ENCODE measurements at places on chromosomes 2 and 18. TPM values are rescaled to one million over a fixed set of nuclear protein-coding genes. Genes with fewer than 3 reads are reported as not detected.

- H3K36me3 ChIP-seq: no peaks in the 10 kb centered on the region
- peak; percentile 46 for DNase-seq
- H3K27ac ChIP-seq: peak overlapping the region; percentile 93
- H3K4me3 ChIP-seq: peak overlapping the region; percentile 85
- H3K27me3 ChIP-seq: no peaks in the 10 kb centered on the region
- H3K4me1 ChIP-seq: peaks cover 73% of the 10 kb centered on the region
Measured at GRCh38 chr2:239288951-239289511, 111.8 kb downstream of the HDAC4 start.

GRCh38 chr2:55885127-55885943, 38.2 kb downstream of the EFEMP1 start:
- no peak overlapping the region for H3K27ac ChIP-seq
- no peaks in the 10 kb centered on the region for H3K36me3 ChIP-seq
- DNase-seq: no peak
- H3K27me3 ChIP-seq: no peaks in the 10 kb centered on the region
- no peaks in the 10 kb centered on the region for H3K4me1 ChIP-seq

- H3K4me3 ChIP-seq: no peak overlapping the region
- peaks cover 35% of the 10 kb centered on the region for H3K4me1 ChIP-seq
- no peak for DNase-seq
- no peak overlapping the region for H3K27ac ChIP-seq
Measured at GRCh38 chr18:773980-774624, 37.9 kb downstream of the YES1 start.

Gene POMC
- 7.6 TPM for total RNA-seq

GRCh38 chr2:123808243-123808642, 216.8 kb upstream of the CNTNAP5 start:
- H3K4me1 ChIP-seq: no peaks in the 10 kb centered on the region
- no peaks in the 10 kb centered on the region for H3K36me3 ChIP-seq
- no peaks in the 10 kb centered on the region for H3K27me3 ChIP-seq
- no peak overlapping the region for H3K27ac ChIP-seq

DNA sequence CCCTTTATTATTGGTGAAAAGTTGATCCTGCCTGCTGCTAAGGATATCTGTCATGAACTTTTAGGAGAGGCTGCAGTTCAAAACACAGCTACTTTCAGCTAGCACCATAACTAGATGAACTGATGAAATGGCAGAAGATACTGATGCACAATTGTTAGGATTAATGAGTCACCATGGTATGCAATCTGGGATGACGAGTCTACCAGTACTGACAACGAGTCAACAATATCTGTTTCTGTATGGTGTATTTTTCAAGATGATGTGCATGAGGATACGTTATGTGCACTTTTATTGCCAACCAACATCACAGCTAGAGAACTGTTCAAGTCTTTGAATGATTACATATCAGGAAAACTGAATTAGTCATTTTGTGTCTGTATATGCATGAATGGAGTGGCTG, 68.7 kb downstream of the NETO1 start:
- H3K27ac ChIP-seq: no peak overlapping the region
- no peaks in the 10 kb centered on the region for H3K27me3 ChIP-seq
- H3K4me1 ChIP-seq: no peaks in the 10 kb centered on the region
- no peak overlapping the region for H3K4me3 ChIP-seq
- DNase-seq: no peak
- H3K36me3 ChIP-seq: no peaks in the 10 kb centered on the region

Gene CD302
- 1.8 TPM for total RNA-seq

GRCh38 chr2:180231015-180231414, 223.9 kb upstream of the CWC22 start:
- no peak for DNase-seq
- no peaks in the 10 kb centered on the region for H3K4me1 ChIP-seq
- no peak overlapping the region for H3K4me3 ChIP-seq
- no peak overlapping the region for H3K27ac ChIP-seq
- H3K36me3 ChIP-seq: no peaks in the 10 kb centered on the region

- H3K4me1 ChIP-seq: no peaks in the 10 kb centered on the region
- no peaks in the 10 kb centered on the region for H3K27me3 ChIP-seq
- no peak overlapping the region for H3K27ac ChIP-seq
- H3K36me3 ChIP-seq: peaks cover 6% of the 10 kb centered on the region
- no peak overlapping the region for H3K4me3 ChIP-seq
Measured at GRCh38 chr18:26470011-26470637, 78.2 kb downstream of the KCTD1 start.

DNA sequence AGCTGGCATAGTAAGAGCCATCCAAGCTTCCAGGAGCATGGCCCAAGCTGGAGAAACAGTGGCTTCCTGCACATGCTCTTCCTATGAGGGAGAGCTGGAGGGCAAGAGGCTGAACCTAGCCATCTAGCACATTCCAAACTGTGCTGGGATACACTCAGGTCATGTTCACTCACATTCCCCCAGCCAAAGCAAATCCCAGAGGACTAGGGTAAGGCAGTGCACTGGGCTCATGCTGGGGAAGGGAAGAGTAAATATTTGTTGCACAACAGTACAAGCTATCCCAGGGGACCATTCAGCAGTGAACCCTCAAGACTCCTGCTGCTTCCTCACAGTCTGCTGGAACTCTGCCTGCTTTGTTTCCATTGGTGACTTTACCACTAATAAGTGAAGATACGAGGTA, 20.7 kb upstream of the GYPC start:
- H3K4me1 ChIP-seq: peaks cover 5% of the 10 kb centered on the region
- no peak for DNase-seq
- no peaks in the 10 kb centered on the region for H3K27me3 ChIP-seq

- H3K27ac ChIP-seq: no peak overlapping the region
- H3K27me3 ChIP-seq: no peaks in the 10 kb centered on the region
- H3K4me1 ChIP-seq: peaks cover 16% of the 10 kb centered on the region
- H3K36me3 ChIP-seq: peaks cover 14% of the 10 kb centered on the region
- H3K4me3 ChIP-seq: no peak overlapping the region
- DNase-seq: no peak
Measured at GRCh38 chr2:134393075-134393461, 139.2 kb downstream of the MGAT5 start.

- H3K4me3 ChIP-seq: no peak overlapping the region
- no peak overlapping the region for H3K27ac ChIP-seq
- no peak for DNase-seq
- H3K27me3 ChIP-seq: peaks cover 8% of the 10 kb centered on the region
- H3K4me1 ChIP-seq: no peaks in the 10 kb centered on the region
- no peaks in the 10 kb centered on the region for H3K36me3 ChIP-seq
Measured at GRCh38 chr18:49588971-49589370, 27.1 kb downstream of the LIPG start.

DNA sequence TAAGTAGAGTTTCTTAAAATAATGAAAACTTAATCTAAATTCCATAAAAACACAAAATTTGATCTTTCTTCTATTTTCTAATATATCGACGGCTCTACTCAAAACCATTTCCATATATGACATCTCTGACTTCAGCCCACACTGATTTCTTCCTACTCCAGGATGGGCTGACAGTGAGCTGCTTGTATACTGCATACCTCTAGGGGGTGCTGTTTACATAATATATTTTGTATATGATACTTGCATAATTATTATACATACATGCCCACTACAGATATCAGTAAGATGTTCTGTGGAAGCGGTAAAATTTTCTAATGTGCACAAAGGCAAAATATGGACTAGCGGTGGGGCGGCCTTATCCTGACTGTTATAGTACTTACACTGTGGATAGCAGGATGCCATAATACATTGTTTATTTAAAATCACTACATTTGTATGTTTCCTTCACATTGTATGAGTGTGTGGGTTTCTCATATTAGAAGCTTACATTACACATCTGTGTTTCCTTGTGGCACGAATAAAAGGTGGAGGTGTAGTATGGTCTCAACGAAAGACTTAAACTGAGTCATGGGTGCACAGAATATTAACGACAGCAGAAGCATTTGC, 66.1 kb upstream of the NXPH2 start:
- H3K27me3 ChIP-seq: peaks cover 1% of the 10 kb centered on the region
- no peaks in the 10 kb centered on the region for H3K36me3 ChIP-seq
- no peak overlapping the region for H3K27ac ChIP-seq
- H3K4me3 ChIP-seq: no peak overlapping the region

Measured in naive thymus-derived CD8-positive, alpha-beta T cell (primary cell).